Kidney (tissue), 22 donors: ENCODE measurements at places on chromosomes 4 and X.

GRCh38 chr4:27198246-27198645 is 337.6 kb downstream of the STIM2 start:
- no peak for DNase-seq

DNA sequence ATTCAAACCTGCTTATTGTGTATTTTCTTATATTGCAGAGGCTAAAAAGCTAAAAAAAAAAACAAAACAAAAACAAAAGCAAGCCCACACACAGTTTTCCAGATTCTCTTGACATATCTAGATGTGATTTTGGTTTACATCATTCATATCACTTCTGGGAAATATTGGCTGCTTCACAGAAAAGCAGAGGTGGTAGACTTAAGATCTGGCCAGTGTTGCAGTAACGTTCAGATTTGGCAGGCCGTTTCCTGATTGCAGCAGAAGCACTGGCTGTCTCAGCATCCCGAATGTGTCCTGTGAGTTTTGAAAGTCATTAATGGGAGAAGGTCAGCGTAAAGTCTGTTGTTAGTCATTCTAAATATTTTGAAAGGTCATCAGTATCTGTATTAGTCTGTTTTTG is 2062.0 kb downstream of the ARAP2 start:
- DNase-seq = no peak

GRCh38 chrX:102985192-102985591 is 48.1 kb downstream of the RAB40AL start:
- DNase-seq = no peak

GRCh38 chrX:3815896-3816664 is 102.6 kb upstream of the PRKX start:
- DNase-seq = peak; percentile 72

- DNase-seq = peak; percentile 97
These were observed at the start of gene RTL5 for GRCh38 chrX:72131317-72132294. TSS of gene RTL5 (minus strand) at chrX:72131915.
